ENCODE measurements at places on chromosomes 1 and 21.

DNA sequence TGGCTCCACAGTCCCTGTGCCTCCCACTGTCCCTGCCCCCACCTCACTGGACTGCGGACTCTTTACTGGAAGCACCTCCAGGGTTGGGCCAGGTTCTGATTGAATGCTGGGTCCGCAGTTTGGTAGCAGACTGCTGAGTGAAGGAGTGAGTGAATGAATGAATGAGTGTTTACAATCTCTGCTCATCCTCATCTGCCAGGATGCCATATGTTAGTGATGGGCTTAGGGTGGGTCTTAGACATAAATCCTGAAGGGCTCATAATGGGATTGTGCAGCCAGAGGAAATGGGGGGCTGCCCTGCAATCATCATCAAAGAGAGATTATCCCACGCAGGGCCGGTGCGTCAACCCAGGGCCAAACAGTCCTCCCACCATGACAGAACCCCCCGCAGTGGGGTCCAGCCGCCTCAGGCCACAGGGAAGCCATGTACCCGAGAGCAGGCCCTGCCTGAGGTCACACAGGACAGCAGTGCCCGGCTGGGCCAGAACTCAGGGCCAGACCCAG is 26.1 kb downstream of the SLC1A7 start:
- DNase-seq: no peak

DNA sequence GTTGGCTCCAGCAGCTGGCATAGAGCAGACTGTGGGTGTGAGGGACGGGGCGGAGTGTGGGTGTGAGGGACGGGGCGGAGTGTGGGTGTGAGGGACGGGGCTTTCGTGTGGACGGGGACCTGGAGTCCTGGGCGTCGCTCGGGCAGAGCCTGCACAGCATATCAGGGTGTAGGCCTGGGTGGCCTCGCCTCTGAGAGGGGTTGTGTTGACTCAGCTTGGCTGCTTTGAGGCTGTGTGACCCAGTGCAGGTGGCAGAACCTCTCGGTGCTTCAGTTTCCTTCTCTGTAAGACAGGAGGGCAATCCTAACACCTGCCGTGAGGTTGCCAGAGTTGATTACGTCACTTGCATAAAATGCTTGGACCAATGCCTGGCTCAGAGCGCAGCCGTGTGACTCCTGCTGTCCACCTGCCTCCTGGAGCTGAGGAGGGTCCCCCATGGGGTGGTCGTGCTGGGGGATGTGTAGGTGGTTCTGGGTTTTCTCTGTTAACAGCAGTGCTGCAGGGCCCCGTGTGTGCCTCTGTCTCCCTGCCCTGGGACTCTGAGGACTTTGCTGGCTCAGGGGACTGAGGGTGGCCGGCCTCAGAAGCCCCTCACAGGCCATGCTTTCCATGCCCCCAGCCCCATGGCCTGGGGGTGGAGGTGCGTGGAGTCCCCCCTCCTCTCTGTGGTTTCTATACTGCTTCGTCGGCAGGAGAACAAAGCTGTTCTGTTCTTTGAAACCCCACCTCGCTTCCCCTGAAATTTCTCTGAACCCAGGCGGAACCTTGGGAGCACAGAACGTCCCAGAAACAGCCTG is 15.4 kb downstream of the PDXK start:
- DNase-seq: no peak

DNA sequence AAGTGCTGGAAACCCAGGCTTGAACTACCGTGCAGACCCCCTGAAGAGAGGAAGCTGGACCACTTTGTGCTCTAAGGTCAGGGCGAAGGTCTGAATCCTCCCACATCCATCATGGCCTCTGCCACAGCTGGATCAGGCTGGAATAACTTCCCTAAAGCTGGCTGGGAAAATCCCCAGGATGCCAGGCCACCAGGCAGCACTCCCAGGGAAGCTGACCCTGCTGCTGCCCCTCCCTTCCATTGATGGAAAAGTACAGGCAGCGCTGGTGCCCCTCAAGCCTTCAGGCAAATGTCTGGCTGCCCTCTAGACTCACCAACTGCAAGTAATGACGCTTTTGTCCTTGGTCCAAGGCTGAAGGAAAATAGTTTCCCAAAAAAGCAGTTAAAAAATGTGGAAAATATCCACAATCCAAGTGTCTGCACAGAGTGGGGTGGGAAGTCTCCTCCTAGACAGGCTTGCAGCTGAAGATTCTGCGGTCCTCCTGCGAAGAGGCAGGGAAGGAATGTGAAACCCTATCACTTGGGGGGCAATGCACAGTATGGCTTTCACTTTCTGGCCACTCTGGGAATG is 39.9 kb upstream of the TSPAN2 start:
- no peak for DNase-seq

GRCh38 chr1:47742890-47743760 is 254.1 kb downstream of the TRABD2B start:
- DNase-seq: no peak

DNA sequence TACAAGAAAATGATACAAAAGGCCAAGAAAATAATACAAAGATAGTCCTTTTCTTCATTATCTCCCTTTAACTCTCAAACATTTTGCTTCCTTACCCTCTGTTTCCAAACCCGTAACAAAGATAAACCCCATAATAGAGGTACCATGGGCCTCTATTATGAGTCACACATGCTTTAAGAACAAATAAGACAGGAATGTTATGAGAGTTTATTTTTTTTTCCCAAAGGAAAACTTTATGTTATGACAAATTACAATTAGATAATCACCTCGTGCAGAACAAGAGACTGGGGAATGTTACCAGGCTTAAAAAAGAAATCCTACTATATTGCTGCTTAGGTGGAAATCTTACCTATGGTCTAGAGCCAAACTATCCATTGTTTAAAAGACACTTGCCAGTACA is 272.0 kb downstream of the BRINP3 start:
- no peak for DNase-seq

DNA sequence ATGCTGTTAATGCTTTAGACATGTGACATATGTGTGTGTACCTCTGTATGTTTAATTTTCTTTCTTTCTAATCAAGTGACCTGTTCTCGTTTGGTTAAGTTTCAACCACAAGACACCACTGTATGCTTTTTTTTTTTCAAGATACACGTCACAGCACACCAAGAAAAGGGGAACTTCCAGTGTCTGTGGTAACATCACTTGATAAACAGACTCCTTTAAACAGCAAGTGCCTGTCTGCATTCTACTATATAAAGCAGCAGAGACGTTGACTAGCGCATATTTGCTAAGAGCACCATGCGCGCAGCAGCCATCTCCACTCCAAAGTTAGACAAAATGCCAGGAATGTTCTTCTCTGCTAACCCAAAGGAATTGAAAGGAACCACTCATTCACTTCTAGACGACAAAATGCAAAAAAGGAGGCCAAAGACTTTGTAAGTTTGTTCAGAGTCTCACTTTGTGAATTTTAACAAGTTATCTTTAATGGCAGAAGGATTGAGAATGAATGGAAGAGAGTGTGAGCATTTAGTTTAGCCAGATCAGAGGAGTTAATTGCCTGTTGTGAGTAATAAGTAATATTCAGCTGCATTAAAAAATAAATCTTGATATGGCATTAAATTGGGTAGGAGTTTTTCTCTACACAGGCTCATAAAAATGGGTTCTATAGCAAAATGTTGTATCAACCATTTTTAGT is at the start of gene RGS1:
RGS1 (plus strand) TSS at position 275 of the 691 bp plus-strand sequence; CDS start at position 295, 20 bp downstream.
- peak; percentile 32 for DNase-seq

GRCh38 chr1:213439703-213440102 is 388.7 kb downstream of the RPS6KC1 start:
- no peak for DNase-seq

DNA sequence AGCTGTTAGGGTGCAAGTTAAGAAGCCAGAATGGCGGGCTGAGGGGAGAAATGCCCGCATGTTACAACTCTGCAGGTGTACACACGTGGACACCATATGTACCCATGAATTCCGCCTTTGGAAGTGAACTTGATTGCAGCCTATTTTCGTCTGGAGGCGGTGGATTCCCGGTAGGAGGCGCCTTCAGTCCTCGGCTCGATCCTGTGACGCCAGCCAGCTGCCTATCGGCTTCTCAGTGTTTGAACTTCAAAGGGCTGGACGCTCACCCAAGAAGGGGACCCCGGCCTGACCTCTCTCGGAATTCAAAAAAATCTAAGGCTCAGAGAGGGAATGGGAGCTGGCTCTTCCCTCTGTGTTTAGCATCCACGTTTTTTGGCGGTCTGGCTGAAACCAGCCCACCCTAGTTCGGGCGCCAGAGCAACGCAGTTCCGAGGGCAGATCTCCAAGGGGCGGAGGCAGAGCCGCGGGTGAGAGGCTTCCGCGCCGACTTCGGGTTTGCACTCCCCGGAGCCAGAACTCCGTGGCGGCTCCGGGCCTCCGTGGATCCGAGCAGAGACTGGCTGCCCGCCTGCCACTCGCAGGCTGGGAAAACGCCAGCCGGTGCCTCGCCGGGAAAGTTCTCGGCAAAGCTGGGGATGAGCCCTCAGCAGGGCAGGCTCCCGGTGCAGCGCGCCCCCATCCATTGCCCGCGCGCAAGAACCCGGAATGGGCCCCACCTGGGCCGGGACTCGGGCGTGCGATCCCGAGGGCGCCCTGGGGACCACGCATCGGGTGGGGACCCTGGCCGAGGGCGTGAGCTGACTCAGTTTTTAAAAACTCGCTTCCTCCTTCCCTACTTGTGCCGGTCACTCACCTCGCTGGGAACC is 996 bp upstream of the TMEM51 start:
- DNase-seq: no peak

GRCh38 chr1:203631349-203631748 is 4.7 kb downstream of the ATP2B4 start:
- no peak for DNase-seq

GRCh38 chr1:202553560-202554038 is 156.7 kb downstream of the SYT2 start:
- DNase-seq: no peak

DNA sequence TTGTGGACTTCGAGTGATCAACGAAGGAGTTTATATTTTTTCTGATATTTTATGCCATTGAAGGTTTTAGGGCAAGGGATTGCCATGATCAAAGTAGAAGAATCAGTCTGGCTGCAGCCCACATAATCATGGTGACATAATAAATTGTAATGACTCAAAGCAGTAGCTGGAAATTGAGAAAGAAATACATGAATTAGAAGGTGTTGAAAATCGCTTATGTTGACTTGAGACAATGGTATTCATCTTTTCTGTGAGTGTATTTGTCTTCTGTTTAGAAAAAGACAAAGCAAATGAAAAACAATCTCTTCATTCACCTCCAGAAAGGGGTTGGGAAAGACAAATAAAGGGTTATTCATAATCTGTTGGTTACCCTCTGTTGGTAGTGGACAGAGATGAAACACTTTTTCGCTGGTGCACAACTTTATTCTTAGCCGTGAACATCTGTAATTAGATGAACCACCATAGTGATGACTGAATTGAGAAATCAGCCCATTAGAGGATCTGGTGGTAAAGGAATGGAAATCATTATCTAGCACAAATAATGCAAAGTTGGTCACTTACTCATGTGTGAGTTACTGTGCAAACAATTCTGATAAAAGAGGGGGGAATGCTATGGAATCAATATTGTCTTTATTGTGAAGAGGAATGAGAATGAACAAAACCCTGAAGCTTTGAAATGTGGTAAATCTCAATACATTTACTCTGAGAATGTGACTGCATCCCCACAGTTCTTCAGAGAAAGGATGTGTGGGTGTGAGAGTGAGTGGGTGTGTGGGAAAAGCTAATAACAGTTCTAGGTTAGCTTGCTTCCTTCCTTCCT is 121.8 kb downstream of the NTNG1 start:
- DNase-seq: no peak

DNA sequence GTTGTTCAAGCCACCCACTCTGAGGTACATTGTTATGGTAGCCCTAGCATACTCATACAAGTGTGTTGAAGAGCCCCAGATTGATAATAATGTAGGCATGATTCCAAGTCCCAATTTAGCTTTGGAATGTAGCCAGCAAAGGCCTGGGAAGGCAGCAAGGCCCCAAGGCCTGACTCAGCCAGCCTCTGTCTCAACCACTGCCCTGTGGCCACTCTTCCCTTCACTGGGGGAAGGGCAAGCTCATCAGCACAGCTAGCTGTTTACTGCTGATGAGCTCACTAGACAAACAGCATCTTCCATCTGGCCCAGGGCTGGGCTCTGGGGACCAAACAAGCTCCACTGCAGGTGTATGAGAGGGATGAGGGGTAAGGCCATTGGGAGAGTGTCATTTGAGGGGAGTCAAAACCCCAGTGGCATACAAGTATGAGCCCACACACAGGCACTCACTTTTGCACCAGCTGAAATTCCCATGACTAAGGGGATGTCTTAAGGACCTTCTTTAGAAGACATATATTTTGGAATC is 2.2 kb upstream of the IRF6 start:
- no peak for DNase-seq

GRCh38 chr1:62462370-62462769 is 25.5 kb downstream of the USP1 start:
- DNase-seq: no peak

DNA sequence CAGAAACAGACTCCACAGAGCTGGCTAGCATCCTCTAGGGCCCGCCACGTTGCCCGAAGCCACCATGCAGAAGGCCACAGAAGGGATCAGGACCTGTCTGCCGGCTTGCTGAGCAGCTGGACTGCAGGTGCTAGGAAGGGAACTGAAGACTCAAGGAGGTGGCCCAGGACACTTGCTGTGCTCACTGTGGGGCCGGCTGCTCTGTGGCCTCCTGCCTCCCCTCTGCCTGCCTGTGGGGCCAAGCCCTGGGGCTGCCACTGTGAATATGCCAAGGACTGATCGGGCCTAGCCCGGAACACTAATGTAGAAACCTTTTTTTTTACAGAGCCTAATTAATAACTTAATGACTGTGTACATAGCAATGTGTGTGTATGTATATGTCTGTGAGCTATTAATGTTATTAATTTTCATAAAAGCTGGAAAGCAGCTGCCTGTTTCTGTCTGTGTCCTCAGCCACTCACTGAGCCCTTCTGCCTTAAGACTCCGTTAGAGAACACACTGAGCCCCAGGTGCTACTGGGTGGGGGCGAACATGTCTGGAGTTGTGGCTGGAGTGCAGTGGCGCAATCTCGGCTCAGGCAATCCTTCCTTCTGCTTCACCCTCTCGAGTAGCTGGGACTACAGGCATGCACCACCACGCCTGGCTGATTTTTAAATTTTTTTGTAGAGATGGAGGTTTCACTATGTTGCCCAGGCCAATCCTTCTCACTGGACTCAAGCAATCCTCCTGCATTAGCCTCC is 14.8 kb downstream of the MFSD2A start:
- no peak for DNase-seq

DNA sequence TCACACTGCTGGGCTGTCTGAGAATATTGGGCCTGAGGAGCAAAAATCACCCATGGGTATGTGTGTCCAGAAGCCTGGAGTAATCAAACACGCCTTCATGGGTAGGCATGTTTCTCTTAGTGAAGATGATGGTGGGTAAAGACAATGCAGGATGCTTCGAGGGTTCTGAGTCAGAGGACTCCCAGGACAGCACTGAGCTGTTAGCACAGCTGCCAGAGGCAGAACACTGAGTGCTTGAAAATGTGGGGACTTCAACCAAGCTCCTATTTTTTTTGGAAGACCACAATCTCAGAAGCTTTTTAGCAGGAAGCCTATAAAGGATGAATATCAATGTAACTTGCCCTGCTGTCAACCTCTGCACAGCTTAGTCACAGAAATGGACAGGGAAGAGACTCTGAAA is 7.9 kb upstream of the NT5C1A start:
- DNase-seq: no peak

DNA sequence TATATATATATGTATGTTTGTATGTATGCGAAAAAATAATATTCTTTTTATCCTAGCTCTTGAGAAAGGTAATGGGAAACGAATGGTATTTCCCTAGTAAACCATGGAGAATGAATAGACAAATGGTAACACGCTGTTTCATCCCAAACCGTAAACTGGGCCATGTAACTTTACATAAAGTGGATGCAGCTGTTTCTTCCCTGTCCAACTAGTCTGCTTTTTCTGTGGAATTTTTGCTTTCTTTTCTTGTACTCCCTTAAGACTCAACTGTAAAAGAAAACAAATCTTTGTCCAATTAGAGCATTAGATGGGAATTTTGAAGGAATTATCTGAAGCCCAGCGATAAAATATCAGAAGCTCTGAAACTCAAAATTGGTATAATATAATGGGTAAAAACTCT is 198.1 kb downstream of the NFIA start:
- DNase-seq: no peak
